Right ventricle myocardium superior (tissue), 1 donor: ENCODE measurements at places on chromosomes 6 and 20. TPM values are rescaled to one million over a fixed set of nuclear protein-coding genes. Genes with fewer than 3 reads are reported as not detected.

CCDC167 gene
- total RNA-seq = 24.4 TPM

GRM1 gene
- total RNA-seq = 2.2 TPM

FAM162B gene
- total RNA-seq = 3.7 TPM

IL17F gene
- total RNA-seq = not detected

HLA-DMB gene
- total RNA-seq = 10.4 TPM

PROKR2 gene
- total RNA-seq = not detected

FAM50B gene
- total RNA-seq = 28.9 TPM

OR2B6 gene
- total RNA-seq = not detected

- DNase-seq = no peak
Measured at GRCh38 chr6:150600010-150600300, 270 bp downstream of the PLEKHG1 start.

DNA sequence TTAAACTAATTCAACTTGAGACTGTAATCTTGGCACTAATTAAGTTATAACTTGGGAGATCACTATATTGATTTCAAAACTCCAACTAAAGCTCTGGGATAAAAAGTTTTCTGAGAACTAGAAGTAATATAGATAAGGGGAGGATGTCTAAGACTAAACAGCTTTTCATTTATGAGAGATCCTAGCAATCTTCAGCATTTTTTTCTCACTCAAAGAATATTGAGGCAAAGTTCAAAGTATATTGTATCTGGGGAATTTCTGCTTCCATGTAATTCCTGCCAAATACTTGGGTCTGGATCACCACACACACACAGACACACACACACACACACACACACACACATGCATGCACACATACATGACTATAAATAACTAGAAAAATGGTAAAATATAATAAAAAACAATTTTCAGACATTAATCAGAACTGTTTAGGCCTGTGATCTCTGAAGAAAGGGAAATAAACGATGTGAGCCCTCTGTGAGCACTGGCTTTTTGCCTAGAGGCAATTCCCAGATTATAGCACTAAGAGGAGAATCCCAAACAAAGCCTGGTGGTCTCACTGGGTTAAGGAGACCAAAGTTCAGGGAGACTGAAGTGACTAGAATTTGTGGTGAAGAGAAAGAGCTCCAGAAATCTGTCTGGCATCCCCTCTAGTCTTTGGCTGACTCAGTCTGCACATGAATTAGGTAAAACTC is 92.8 kb downstream of the ADAT2 start:
- DNase-seq = no peak

- DNase-seq = no peak
Measured at GRCh38 chr20:47239719-47240067, 116.8 kb downstream of the ZMYND8 start.

GRCh38 chr20:21436205-21436604 is 38.9 kb upstream of the NKX2-4 start:
- no peak for DNase-seq

DNA sequence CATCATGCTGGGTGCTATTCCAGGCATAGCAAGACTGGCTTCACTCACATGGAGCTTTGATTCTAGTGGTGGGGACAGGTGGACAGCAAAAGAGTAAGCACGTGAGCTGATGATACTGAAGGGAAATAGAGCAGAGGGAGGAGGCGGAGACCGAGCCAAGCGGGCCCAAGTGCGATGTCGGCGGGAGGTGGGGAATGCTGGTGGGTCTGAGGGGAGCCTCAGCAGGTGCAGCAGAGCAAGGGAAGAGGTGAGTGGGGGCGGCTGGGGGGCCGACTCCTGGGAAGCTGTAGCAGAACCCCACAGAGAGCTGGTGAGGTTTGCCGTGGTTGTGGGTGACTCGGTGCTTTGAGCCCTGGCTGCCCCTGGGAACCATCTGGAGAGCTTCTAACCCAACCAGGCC is 10.2 kb downstream of the RTEL1 start:
- no peak for DNase-seq

DNA sequence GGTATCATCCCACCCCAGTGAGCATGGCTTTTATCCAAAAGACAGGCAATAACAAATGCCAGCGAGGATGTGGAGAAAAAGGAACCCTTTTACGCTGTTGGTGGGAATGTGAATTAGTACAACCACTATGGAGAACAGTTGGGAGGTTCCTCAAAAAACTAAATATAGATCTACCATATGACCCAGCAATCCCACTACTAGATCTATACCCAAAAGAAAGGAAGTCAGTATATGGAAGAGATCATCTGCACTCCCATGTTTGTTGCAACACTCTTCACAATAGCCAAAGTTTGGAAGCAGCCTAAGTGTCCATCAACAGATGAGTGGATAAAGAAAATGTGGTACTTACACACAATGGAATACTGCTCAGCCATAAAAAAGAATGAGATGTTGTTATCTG is 5.9 kb upstream of the KIAA1755 start:
- DNase-seq = no peak

DNA sequence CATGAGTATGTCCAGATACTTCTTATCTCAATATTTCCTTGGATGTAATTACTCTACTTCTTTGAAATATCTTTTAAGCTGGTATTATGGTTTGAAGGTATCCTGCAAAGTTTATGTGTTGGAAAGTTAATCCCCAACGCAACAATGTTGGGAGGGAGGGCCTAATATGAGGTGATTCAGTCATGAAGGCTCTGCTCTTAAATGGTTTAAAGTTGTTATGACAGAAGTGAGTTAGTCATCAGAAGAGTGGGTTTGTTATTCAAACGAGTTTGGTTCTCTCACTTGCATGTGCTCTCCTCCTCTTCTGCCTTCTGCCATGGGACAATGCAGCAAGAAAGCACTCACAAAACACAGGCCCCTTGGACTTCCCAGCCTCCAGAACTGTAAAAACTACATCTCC is 176.3 kb downstream of the KCNQ5 start:
- no peak for DNase-seq

- no peak for DNase-seq
Measured at GRCh38 chr20:3311623-3312022, 72.6 kb upstream of the SLC4A11 start.

- DNase-seq = no peak
Measured at GRCh38 chr20:38117635-38118034, 47.4 kb downstream of the TGM2 start.

DNA sequence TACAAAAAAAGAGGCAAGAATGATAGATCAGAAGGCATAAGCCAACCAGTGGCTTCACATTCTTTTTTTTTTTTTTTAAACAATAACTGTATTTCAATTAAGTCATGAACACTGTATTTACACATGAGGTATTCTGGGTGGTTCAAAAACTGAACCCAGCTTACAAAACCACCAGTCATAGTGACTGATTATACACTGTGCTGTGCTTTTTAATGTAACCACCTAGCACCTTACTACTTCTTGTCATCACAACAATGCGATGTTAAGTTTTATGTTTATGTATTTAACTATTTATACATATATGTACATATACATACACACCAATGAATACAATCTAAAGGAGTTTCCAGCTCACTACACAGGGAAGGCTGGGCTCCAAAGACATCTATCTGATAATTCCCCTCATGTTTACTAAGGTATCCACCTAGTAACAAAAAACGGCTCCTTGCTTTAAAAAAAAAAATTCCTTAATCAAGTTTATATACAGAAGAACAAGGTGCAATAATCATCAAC is 87.1 kb upstream of the PLN start:
- no peak for DNase-seq

- no peak for DNase-seq
Measured at GRCh38 chr6:89357390-89357789, 4.9 kb upstream of the UBE2J1 start.

- DNase-seq = no peak
Measured at GRCh38 chr20:5474646-5475550, 158.1 kb upstream of the PROKR2 start.

- no peak for DNase-seq
Measured at GRCh38 chr6:133816171-133816570, 72.7 kb upstream of the TCF21 start.

DNA sequence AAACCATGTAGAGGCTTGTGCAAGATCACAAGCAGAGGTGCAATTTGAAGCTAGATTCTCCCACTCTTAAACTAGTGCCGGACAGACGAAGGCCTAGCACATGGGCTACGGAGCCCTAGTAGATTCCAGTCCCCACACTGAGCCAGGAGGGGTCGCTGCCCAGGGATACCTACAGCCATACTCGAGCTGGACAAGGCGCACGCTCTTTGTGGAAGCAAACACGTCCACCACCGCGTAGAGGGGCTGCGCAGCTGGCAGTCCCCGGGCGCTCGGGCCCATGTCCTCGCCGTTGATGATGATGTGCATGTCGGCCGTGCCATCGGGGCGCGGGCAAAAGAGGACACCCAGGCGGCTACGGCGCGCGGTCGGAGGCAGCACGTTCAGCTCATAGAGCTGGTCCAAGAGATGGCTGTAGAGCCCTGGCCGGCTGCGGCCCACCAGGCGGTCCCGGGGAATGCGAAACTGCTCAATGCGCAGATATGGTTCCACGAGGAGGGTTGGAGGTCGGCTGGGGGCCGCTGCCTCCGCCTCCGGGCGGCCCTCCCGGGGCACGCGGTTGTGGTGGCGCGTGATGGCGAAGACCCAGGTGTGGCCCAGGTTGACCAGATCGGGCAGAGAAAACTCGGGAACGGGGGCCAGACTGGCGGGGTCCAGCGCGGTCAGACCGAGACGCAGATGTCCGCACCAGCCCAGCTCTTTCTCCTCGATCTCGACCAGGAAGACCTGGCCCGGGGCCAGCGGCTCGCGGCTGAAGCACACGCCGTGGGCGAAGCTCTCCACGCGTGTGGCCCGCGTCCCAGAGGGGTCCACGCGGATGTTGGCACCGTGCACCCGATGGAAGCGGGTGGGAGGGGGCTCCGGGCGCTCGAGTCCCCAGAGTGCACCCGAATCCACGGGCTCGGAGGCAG is 677 bp downstream of the NEURL2 start:
- DNase-seq = peak; percentile 90

DNA sequence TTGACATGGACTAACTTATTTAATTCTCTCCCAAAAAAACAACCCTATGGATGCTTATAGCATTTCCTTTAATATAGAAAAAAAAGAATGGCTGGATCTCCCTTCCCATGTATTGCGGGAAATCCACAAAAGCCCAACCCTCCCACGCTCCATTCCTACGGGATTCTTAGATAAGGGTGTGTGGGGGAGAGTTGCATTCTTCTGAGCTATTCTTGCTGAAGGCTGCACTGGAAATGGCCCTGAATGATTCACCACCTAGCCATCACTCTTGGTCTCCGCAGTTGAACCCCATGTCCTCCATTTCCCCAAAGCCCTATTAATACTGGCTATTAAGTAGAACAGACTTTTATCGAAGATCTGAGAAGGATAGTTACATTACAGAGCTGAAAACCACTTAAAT is 41.9 kb upstream of the ADGRF5 start:
- no peak for DNase-seq

DNA sequence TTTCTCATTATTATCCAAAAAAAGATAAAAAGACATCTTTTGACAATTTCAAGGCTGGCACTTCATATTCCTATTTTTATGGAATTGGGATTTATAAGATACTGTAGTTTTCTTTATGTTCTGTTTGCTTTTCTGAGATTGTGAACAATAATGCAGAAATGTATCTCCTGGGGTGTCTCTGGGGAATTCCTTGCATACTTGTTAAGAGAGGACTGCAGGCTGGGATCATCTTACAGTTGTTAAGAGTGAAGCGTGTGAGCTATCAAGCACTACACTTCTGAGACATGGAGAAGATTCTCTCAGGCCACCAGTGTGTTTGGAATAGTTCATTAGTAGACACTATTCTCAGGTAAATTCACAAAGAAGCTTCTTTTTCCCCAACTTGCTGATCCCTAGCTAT is 963.3 kb upstream of the GJE1 start:
- DNase-seq = no peak

DNA sequence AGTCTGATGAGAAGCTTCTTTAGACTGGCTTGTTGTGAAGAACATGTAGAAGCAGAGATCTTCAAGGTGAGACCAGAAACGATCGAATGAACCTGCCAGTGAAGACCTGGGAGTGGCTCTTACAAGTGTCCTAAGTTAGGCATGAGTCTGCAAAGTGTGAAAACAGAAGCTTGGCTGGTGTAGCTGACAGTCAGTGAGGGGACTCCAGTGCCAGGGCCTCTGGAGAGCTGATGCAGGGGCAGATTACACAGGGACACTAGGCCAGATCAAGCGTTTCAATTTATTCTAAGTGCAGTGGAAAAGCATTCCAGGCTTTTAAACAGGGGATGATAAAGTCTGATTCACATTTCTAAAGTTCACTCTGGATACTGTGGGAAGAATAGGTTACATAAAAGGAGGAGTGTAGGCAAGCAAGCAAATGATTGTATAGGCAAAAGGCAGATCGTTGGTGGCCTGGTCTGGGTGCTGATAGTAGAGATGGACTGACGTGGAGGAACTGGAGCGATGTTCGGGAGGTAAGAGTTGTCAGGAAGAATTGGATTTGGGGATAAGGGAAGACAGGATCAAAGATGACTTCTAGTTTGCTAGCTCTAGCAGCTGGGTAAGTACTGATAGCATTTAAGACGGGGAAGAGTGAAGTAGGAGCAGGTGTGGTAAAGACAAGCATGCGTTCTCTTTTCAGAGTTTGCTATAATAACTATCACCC is 133.5 kb downstream of the MAN1A1 start:
- DNase-seq = no peak

- DNase-seq = no peak
Measured at GRCh38 chr20:4502756-4503155, 219.0 kb upstream of the PRND start.

GRCh38 chr20:58989196-58989595 is 8.1 kb downstream of the NELFCD start:
- DNase-seq = no peak

DNA sequence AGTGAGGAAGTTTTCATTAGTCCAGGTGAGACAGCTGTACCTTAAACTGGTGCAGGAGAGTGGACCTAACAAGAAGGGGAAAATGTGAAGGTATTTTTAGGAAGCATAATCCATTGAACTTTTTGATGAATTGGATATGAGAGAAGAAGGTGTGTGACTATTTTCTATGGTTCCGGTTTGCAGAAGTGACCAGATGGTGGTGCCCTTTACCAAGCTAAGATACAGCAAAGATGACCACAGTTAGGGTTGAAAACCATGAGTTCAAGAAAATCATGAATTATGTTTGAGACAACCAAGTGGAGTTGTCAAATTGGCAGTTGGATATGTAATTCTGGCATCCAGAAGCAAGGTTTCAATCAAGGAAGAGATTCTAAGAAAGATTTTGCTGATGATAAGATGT is 61.9 kb upstream of the NRSN1 start:
- no peak for DNase-seq

GRCh38 chr6:47722194-47722593 is 23.8 kb downstream of the ADGRF4 start:
- no peak for DNase-seq

GRCh38 chr20:12058216-12058615 is 140.5 kb downstream of the BTBD3 start:
- no peak for DNase-seq
